EL (cell line): ENCODE measurements at places on chromosomes 2 and 18.

- no peak for DNase-seq
Measured at GRCh38 chr2:102652126-102652525, 32.8 kb downstream of the SLC9A2 start.

DNA sequence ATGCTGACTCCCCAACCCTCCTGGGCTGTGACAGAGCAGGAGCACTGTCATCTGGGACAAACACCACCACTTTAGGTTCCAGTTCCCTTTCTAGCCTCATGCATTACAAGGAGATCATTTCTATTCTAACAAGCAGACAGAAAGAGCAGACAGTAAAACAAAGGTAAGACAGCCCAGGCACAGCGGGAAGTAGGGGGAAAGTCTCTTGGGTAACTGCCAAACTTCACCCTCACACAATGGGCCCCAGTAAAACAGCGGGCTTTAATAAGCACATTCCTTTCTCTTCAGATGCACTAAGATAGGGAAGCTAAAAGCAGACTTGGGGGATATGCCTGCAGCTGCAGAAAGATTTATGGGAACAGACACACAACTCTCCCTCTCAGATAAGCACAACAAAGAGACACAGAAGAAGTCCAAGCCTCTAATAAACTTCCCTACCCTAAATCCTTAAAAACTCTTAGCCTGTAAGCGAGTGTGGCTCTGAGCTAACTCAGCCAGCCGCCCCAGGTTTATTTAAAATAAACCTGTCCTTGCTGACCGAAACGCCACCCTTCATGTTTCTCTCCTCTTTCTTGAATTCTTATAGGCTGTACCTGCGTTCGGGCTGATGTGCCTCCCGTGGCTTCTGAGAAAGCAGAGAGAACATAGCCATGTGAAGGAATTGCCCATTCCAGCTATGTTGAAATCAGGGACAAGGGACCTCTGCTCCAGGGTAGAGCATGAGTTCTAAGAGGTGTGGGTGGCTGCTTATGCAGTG, 726.8 kb upstream of the DDX18 start:
- no peak for DNase-seq

DNA sequence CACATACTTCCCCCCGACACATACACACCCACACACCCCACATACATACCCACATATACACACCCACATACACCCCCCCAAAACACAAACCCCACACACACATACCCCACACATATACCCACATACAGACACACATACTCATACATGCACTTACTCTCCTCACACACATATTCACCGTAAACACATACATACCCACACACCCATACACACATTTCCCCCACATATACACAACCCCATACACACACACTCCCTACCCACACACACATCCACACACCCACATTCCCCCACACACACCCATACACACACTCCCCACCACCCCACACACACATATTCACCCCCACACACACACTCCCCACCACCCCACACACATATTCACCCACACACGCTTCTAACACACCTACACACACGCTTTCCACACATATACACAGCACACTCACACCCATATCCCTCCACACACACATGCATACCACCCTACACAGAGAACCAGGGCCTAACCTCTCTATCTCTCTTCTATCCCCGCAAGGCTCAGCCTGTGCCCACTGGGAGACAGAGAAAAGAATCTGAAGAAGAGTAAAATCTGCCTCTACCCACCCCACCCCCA, 182.4 kb upstream of the ETAA1 start:
- no peak for DNase-seq

- DNase-seq: no peak
Measured at GRCh38 chr2:216701544-216701943, 6.2 kb upstream of the IGFBP5 start.

- no peak for DNase-seq
Measured at GRCh38 chr2:24969784-24970183, 2.0 kb downstream of the DNAJC27 start.

DNA sequence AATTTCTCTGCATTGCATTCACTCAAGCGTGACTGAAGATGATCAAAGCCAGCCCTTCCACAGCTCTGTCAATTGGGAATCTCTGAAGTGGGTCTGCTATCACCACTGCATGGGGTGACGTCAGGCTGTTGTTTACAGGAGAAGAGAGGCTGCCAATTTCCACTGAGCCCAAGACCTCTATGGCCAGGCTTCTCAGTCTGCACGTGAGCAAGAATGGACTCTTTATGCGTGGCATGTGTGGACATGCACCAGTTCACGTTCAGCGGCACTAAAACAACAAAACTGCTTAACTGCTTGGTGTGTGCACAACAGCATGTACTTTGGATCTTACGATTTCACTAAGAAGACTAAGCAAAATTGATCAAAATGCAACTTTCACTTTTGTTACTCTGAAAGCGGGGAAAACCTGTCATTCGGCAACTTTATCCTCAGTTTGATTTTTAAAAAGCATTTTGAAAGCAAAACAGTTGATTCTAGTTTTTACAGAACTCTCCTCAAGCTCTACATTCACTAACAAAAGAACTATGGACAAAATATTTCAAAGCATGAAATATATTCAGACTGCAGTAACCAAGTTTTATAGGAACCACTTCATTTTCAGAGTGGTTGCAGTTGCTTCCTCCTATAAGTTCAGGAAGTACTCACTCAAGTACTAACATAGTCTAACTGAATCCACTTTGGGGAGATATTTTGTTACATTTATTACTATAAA, 77.0 kb upstream of the SERTAD2 start:
- peak; percentile 84 for DNase-seq

DNA sequence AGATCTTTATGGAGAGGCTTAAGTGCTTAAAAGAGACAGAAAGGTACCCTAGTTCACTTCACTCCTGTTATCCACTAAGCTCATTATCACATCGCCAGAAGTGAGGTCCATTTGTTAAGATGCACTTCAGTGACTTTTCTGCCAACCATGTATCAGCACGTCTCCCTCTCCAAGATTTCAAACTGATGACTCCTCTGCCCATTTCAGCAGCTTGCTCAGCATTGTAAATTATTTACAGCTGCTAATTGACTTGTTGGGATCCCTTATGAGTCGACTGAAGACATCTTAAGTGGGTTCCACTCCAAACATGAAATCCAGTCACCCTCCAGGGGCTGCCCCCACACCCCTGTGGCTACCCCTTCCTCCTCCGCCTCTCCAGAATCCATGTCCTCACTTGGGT, 37.3 kb downstream of the DIPK1C start:
- no peak for DNase-seq

- DNase-seq: peak; percentile 81
Measured at GRCh38 chr2:11203480-11203879, 48.2 kb downstream of the SLC66A3 start.

GRCh38 chr2:199279146-199279545, 178.6 kb downstream of the SATB2 start:
- no peak for DNase-seq
